ENCODE measurements at places on chromosomes 7 and 10.

DNA sequence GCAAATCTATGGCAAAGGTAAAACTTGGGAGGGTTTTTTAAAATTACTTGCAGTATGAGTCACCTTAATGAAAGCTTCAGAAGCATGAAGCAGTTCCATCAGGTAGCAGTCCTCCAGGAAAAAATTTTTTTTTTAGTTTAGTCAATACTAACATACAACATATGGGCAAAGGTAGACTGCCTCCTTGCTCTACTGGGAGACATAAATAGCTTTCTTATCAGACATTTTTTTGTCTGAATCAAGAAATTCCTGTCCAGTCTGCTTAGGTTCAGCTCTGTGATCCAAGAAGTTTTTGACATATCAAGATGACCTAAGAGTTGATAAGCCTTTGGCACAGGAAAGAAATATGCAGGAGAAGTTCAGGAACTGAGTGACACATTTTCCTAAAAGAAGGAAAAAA, 171.5 kb upstream of the TCF7L2 start:
- DNase-seq = no peak

- DNase-seq = no peak
Observed at GRCh38 chr10:21700474-21700873, 166.4 kb downstream of the MLLT10 start.

GRCh38 chr7:136064081-136064480, 86.9 kb upstream of the MTPN start:
- DNase-seq = no peak

DNA sequence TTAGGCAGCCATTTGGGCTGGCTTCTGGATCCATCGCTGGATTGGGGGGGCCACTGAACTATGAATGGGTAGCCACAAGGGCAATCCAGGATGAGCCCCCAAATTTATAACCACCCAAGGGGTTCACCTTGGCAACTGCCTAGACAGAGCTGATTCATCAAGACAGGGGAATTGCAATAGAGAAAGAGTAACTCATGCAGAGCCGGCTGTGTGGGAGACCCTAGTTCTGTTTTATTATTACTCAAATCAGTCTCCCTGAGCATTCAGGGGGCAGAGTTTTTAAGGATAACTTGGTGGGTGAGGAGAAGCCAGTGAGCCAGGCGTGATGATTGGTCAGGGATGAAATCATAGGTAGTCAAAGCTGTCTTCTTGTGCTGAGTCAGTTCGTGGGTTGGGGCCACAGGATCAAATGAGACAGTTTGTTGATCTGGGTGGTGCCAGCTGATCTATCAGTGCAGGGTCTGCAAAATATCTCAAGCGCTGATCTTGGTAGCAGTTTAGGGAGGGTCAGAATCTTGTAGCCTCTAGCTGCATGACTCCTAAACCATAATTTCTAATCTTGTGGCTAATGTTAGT, 57.9 kb downstream of the DNAJB9 start:
- no peak for DNase-seq

DNA sequence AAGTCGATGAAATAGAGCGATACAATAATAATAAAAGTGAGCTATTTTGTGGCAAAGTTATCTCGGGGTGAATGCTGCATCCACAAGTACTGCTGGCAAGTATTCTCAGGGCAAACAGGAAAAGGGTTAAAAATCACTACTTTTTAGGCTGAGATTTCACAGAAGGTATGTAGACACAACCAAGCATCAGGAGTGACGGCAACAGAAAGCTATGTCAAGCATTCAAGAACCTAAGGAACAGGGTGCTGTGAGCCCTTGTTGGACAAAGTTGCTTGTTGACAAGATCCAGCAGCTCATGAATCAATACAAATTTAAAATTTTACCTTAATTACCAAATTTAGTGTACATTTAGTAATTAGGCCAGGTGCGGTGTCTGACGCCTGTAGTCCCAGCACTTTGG, 41.2 kb upstream of the C1QL3 start:
- no peak for DNase-seq

DNA sequence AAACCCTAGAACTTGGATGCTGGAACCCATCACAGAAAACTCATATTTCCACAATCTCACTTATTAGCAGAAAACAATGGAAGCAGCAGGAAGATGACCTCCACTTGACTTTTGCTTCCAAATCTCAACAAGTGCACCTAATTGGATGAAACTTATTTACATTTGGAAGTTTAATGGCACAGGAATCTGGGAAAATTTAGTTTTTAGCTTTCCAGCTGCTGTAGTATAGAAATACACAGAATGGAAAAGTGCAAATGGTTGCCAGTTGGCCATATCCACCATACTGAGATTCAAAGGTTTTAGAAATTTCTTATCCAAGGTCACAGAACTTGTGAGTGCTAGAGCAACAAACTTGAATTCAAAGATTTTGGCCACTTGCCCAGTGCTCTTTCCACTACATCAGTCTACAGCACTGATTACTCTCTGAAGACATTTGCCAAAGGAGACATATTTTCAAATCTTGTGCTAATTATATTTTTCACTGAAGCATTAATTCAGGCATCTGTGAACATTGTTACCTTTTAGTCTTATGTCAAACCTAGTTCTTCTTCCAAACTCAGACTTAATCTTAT, 9.3 kb upstream of the AHR start:
- DNase-seq = peak; percentile 53

GRCh38 chr7:2148189-2148588, 84.6 kb downstream of the MAD1L1 start:
- DNase-seq = no peak

GRCh38 chr10:74194999-74195398, 44.0 kb downstream of the ADK start:
- DNase-seq = no peak

GRCh38 chr10:103708627-103709288, 146.6 kb downstream of the SH3PXD2A start:
- no peak for DNase-seq

DNA sequence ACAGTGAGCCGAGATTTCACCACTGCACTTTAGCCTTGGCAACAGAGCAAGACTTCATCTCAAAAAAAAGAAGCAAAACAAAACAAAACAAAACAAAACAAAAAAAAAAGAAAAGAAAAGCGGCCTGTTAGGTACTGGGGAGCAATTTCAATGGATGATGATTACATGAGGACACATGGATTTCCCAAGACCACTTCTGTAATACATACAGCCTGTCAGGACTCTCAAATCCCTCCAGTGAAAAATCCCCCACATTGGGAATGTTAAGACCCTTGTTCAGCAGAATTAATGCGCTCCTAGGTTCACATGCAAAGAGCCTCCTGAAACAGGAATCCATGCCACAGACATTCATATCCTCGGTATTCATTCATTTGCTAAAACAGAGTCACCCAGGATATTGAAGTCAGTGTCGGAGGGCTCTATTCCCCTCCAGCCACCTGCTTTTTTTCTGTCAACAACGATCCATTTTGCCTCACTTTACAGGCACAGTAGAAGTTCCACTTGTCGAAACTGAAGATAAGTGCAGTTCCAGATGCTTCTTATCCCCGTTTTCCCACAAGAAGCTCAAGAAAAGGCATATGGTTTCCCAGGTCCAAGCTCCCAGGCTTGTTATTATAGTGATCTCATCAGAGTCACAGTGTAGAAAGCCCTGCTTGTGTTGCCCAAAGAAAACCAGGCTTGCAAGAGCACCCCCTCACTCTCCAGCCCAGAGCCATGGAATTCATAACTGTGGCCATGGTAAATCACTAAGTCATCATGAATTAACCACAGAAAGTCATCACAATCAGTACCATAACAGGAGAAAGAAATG, 20.2 kb downstream of the SLC16A12 start:
- DNase-seq = no peak

- no peak for DNase-seq
Observed at GRCh38 chr7:37977243-37977642, 56.8 kb downstream of the EPDR1 start.

GRCh38 chr10:96344178-96344577, 14.6 kb downstream of the OPALIN start:
- DNase-seq = no peak

DNA sequence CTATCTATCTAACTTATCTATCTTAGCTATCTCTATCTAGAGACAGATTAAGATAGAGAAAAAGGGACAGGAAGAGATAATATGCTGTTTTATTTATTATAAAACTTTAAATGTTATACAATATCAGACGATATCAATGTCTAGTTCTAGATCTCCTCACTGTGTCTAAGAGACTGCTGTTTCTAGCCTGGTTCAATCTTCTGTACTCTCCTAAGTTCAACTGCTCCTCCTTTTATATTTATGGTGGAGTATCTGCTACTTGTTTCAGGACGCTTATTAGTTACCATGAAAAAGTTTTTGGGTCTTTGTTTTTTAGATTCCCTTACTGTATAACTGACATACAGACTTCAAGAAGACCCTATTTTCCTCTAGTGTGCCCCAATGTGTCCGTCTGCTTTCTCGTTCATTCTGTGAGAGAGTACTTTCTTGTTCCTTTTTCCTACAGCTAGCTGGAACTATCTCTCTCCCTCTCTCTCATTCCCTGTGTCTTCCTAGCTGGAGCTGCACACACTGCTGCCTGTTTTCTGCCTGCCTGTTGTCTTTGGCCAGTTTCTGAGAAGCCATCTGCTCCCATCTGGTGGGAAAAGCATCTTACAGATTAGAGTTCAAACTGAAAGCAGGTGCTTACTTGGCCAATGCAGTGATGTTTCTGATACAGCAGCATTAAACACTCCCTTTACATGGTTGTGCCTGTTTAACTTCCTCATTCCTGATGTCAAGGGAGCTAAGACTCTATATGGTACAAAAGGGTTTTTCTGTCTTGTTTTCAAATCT, 49.4 kb upstream of the ARL4A start:
- DNase-seq = no peak

GRCh38 chr10:120926611-120927010, 75.4 kb downstream of the WDR11 start:
- DNase-seq = no peak

DNA sequence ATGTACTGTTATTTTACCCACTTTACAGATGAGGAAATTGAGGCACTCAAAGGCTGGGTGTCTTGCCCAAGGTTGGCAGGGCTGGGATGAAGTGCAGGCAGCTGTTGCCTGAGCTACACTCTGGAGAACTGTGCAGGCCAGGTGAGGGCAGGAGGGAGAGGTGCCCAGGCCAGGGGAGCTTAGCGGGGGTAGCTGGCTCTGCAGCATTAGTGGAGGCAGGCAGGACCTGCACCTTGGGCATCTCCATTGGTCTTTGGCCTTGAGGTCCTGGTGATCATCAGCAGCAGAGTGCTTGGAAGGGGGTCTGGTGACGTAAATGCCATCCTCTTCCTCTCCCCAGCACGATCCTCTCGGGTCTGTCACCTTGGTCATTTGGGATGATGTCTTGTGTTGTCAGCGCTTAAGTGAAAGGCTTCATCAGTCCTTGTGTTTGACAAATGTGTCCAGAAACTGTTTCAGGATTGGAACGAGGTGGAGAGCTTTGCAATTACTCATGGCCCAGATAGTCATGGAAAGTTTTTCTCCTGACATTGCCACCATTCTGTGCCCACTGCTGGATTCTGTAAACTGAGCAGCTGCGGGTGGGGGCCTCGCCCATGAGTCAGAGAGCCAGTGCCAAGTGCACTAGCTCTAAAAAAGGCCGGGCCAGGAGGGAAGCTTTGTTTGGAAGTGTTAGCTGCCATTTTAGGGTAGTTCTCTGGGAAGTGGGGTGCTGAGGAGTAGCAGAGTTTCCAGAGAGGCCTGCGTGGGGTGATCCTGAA, 47.6 kb downstream of the TSPAN15 start:
- no peak for DNase-seq

DNA sequence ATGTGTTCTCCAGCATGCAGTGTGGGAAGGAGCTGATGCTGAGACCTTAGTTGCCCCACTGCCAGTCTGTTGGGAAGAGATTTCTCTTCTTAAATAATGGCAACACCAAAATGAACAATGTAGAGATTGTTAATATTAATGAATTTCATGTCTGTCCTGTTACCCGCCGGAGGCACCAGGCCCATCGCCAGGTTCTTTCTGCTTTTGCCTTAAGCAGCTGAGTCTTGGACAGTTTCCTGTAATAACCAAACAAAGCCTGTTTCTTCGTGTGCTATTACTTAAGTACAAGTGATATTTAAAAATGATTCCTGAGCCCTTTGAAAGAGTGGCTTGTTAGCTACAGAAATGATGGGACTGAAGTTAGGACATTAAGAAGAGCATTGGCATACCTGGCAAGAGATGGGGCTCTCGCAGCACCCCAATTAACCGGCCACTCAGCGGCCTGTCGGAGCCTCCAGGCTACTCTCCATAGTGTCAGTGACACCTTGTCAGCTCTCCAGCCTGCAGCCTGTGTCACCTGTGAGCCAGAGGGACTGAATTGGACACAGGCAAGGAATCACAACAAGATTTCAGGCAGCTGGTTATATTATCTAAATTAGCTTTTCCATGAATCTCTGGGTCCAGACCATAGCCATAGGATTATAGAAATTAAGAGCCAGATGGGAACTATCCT, 142.0 kb downstream of the CELF2 start:
- DNase-seq = no peak

DNA sequence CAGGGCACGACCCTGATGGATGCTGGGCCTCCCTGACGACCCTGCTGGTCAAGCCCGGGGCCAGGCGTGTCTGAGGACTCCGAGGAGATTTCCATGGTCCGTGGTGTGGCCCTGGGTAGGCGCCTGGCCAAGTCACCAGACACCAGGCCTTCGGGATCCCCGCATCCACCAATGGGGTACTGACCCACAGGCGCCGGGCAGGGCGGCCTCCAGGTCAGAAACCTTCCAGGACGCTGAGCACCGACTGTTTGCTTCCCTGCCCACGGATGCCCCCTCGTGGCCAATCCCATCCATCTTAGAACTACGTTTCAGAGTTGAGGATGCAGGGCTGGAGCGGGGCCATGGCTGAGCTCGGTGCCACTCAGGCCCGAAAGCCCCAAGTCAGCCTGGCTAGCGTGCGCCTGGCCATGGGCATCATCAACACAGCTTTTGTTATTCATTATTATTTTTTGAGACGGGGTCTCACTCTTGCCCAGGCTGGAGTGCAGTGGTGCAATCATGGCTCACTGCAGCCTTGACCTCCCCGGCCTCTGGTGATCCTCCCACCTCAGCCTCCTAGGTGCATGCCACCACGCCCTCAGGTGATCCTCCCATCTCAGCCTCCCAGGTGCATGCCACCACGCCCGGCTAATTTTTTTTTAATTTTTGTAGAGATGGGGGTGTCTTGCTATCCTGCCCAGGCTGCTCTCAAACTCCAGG, 7.1 kb upstream of the AMZ1 start:
- peak; percentile 59 for DNase-seq

- no peak for DNase-seq
Observed at GRCh38 chr7:24948739-24949138, 31.2 kb downstream of the OSBPL3 start.

DNA sequence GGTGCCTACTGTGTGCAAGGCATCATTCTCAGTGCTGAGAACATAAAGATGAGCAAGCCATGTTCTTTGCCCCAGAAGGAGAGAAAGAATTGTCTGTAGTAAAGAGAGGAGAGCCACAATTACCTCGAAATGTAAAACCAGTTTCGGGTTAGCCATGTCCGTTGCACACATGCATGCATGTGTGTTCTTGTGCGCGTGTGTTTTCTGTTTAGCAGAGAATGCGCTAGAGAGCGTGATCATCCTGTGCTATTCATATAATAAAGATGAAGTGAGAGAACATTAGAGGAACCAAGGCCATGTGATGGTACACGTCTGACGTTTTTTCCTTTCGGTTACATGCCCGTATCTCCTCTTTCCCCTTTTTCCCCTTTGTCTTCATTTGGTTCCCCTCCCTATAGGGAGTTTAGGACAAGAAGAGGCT, 158.2 kb downstream of the CELF2 start:
- DNase-seq = no peak

All from hindlimb muscle (tissue), 1 donor.